Kidney (tissue), 22 donors: ENCODE measurements at places on chromosomes 6 and 20. TPM values are rescaled to one million over a fixed set of nuclear protein-coding genes. Genes with fewer than 3 reads are reported as not detected.

TOX2 gene
- polyA plus RNA-seq, result 4.7 TPM

RARS2 gene
- polyA plus RNA-seq, result 23.4 TPM

MEI4 gene
- polyA plus RNA-seq, result 2.3 TPM

PDYN gene
- polyA plus RNA-seq, result not detected

ARMC12 gene
- polyA plus RNA-seq, result 0.69 TPM

ERMARD gene
- polyA plus RNA-seq, result 22.3 TPM

EDN1 gene
- polyA plus RNA-seq, result 3.4 TPM

KCNS1 gene
- polyA plus RNA-seq, result 0.19 TPM

GSS gene
- polyA plus RNA-seq, result 71.5 TPM

TRIM10 gene
- polyA plus RNA-seq, result 1.5 TPM

WFDC8 gene
- polyA plus RNA-seq, result not detected

COL9A3 gene
- 2.3 TPM for polyA plus RNA-seq

XKR7 gene
- polyA plus RNA-seq, result not detected

PI16 gene
- polyA plus RNA-seq, result 3.5 TPM

ZNF311 gene
- polyA plus RNA-seq, result 0.77 TPM

VPS52 gene
- 35.8 TPM for polyA plus RNA-seq

HLA-DQB1 gene
- 48.0 TPM for polyA plus RNA-seq

VWA7 gene
- polyA plus RNA-seq, result 10.2 TPM

COL20A1 gene
- 0.58 TPM for polyA plus RNA-seq

ETV7 gene
- polyA plus RNA-seq, result 0.99 TPM

TFAP2A gene
- polyA plus RNA-seq, result 10.1 TPM

CLPSL1 gene
- not detected for polyA plus RNA-seq

SCUBE3 gene
- polyA plus RNA-seq, result 2.5 TPM

GSTA2 gene
- 133 TPM for polyA plus RNA-seq

MAPK13 gene
- 20.3 TPM for polyA plus RNA-seq

NFATC2 gene
- polyA plus RNA-seq, result 0.73 TPM

UST gene
- 3.2 TPM for polyA plus RNA-seq

HTR1E gene
- polyA plus RNA-seq, result not detected

GOPC gene
- polyA plus RNA-seq, result 12.5 TPM

EGFL8 gene
- 15.0 TPM for polyA plus RNA-seq

BFSP1 gene
- 2.1 TPM for polyA plus RNA-seq

SLC12A5 gene
- 2.5 TPM for polyA plus RNA-seq

ME1 gene
- 5.5 TPM for polyA plus RNA-seq

ZNF343 gene
- polyA plus RNA-seq, result 7.9 TPM

GRIK2 gene
- polyA plus RNA-seq, result 1.4 TPM

SYNE1 gene
- 47.8 TPM for polyA plus RNA-seq

OR2J3 gene
- not detected for polyA plus RNA-seq

ELOVL5 gene
- polyA plus RNA-seq, result 20.5 TPM

IMPG1 gene
- polyA plus RNA-seq, result 0.69 TPM

MLIP gene
- polyA plus RNA-seq, result 1.7 TPM

FBXO5 gene
- 1.8 TPM for polyA plus RNA-seq

MOG gene
- not detected for polyA plus RNA-seq

GPLD1 gene
- polyA plus RNA-seq, result 0.41 TPM

RIPOR2 gene
- polyA plus RNA-seq, result 1.7 TPM

KIF16B gene
- 15.0 TPM for polyA plus RNA-seq

NOX3 gene
- not detected for polyA plus RNA-seq

LINC00237 gene
- not detected for polyA plus RNA-seq

SOX18 gene
- polyA plus RNA-seq, result 36.5 TPM

UNC5CL gene
- 41.3 TPM for polyA plus RNA-seq

OR12D3 gene
- polyA plus RNA-seq, result not detected
